ENCODE measurements at places on chromosomes 1 and 21. TPM values are rescaled to one million over a fixed set of nuclear protein-coding genes. Genes with fewer than 3 reads are reported as not detected.

WDR64 gene
- total RNA-seq = not detected

NTNG1 gene
- total RNA-seq = not detected

HES2 gene
- 0.19 TPM for total RNA-seq

FAM76A gene
- total RNA-seq = 13.8 TPM

NCAM2 gene
- not detected for total RNA-seq

CNR2 gene
- total RNA-seq = 0.02 TPM

GJA4 gene
- not detected for total RNA-seq

DNA sequence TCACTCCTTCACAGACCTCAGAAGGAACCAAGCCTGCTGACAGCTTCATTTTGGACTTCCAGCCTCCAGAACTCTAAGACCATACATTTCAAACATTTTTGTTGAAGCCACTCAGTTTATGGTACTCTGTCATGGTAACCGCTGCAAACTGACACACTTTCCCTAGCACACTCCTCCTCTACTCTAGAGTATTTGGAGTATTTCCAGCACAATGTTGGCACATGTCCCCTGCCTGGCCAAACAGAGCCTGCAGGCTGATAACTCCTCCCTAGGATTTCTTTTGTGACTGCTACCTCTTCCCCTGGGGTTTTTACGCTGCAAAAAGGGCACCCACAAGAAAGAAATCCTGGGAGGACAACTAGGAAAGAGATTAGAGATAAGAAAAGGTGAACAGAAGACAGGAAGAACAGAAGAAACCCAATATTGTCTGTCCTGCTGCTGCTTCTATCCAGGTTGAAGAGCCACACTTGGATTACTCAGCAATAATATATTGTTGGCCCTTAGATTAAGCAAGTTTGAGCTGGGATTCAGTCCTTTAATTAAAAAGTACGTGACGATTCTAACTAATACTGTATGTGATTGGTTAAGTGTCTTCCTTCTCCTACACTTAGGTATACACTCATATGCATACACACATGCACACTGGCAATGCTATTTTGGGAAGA lies 844.1 kb downstream of the LTN1 start:
- no peak overlapping the region for H3K27ac ChIP-seq
- H3K36me3 ChIP-seq = no peaks in the 10 kb centered on the region
- peak; percentile 24 for DNase-seq
- H3K27me3 ChIP-seq = no peaks in the 10 kb centered on the region

GRCh38 chr1:234842726-234843641 lies 233.0 kb upstream of the IRF2BP2 start:
- H3K27ac ChIP-seq = peak overlapping the region; percentile 94
- peak overlapping the region; percentile 74 for H3K4me3 ChIP-seq
- no peaks in the 10 kb centered on the region for H3K27me3 ChIP-seq
- H3K36me3 ChIP-seq = no peaks in the 10 kb centered on the region

- no peak for DNase-seq
- H3K27ac ChIP-seq = no peak overlapping the region
- H3K27me3 ChIP-seq = peaks cover 10% of the 10 kb centered on the region
- H3K4me1 ChIP-seq = no peaks in the 10 kb centered on the region
- H3K36me3 ChIP-seq = no peaks in the 10 kb centered on the region
- H3K4me3 ChIP-seq = no peak overlapping the region
Measured at GRCh38 chr1:192795916-192796618, 12.8 kb upstream of the RGS2 start.

GRCh38 chr1:88922214-88922613 lies 30.8 kb upstream of the GTF2B start:
- peaks cover 1% of the 10 kb centered on the region for H3K4me1 ChIP-seq
- H3K36me3 ChIP-seq = peaks cover 78% of the 10 kb centered on the region
- no peak for DNase-seq
- H3K27ac ChIP-seq = no peak overlapping the region

- no peak for DNase-seq
- H3K36me3 ChIP-seq = no peaks in the 10 kb centered on the region
- no peak overlapping the region for H3K27ac ChIP-seq
- H3K4me1 ChIP-seq = no peaks in the 10 kb centered on the region
- no peak overlapping the region for H3K4me3 ChIP-seq
Measured at GRCh38 chr1:81111818-81112217, 688.9 kb upstream of the ADGRL2 start.

DNA sequence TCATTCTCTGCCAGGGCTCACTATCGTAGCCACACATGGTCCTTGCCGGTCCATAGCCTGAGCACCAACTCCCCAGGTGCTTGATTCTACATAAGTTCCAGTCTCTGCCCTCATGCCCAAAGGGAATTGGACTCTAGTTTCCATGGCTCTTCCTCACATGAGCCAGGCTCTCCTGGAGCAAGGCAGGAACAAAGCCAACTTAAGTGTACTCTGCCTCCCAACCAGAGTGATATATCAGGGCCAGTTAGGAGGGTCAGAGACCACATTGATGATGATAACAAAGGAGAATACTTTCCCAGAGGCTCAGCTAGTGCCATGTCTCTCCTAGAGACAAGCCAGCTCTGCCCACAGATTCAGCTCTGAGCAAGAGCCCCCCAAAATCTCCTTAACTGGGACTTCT lies 70.9 kb downstream of the ERI3 start:
- H3K27me3 ChIP-seq = no peaks in the 10 kb centered on the region
- peaks cover 8% of the 10 kb centered on the region for H3K36me3 ChIP-seq
- DNase-seq = no peak

GRCh38 chr1:191255354-191256054 lies 777.8 kb upstream of the BRINP3 start:
- H3K4me1 ChIP-seq = no peaks in the 10 kb centered on the region
- H3K4me3 ChIP-seq = no peak overlapping the region
- H3K27me3 ChIP-seq = no peaks in the 10 kb centered on the region
- DNase-seq = no peak
- H3K36me3 ChIP-seq = no peaks in the 10 kb centered on the region
- H3K27ac ChIP-seq = no peak overlapping the region

DNA sequence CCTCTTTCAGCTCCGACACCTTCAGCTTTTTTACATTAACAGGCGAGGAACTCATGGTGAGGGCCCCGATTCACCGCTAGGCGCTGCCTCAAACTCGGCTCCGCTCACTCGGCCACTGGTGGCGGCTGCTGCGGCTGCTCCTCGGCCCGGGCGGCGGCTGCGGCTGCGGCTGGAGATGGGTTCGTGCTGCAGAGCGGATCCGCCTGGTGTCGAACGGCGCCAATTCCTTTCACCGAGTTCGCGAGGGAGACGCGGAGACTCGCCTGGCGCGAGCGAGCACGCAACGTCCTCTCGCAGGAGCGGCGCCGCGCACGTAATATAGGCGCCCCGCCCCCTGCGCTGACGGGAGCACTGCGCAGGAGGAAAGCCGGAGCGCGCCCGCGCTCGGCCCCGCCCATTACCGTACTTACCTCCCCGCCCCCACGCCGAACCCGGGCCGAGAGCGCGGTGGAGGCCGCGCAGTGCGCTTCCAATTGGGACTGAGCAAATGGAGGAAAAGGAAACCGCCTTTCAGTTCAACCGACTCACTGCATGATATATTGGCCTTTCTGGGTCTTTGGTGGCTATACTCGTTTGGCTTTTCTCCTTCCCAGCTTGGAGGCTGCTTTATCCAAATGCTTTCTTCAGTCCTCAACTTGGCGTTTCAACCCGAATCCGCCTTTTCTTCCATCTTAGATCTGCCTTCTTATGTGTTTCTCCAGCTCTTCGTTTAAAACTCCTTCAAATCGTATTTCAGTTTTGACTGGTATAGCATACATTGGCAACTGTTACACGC lies at the start of gene HNRNPU:
Gene HNRNPU, minus strand, starts transcription at position 291 of the 775 bp plus-strand sequence. Its CDS starts 236 bp downstream, at position 55.
- H3K4me1 ChIP-seq = peaks cover 34% of the 10 kb centered on the region
- H3K4me3 ChIP-seq = peak within 1 kb of the TSS; percentile 98
- no peaks in the 10 kb centered on the region for H3K27me3 ChIP-seq
- H3K27ac ChIP-seq = peak within 1 kb of the TSS; percentile 98
- peaks cover 39% of the 10 kb centered on the region for H3K36me3 ChIP-seq

DNA sequence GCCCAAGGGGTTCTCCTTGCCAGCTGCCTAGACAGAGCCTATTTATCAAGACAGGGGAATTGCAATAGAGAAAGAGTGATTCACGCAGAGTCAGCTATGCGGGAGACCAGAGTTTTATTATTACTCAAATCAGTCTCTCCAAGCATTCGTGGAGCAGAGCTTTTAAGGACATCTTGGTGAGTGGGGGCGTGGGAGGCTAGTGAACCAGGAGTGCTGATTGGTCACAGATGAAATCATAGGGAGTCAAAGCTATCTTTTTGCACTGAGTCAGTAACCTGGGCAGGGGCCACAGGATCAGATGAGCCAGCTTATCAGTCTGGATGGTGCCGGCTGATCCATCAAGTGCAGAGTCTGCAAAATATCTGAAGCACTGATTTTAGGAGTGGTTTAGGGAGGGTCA lies 64.8 kb upstream of the MRPS6 start:
- DNase-seq = no peak
- H3K27ac ChIP-seq = no peak overlapping the region
- H3K36me3 ChIP-seq = peaks cover 27% of the 10 kb centered on the region
- peaks cover 14% of the 10 kb centered on the region for H3K4me1 ChIP-seq
- H3K27me3 ChIP-seq = no peaks in the 10 kb centered on the region

GRCh38 chr1:241717975-241718374 lies 65.9 kb downstream of the WDR64 start:
- H3K27ac ChIP-seq = no peak overlapping the region
- peaks cover 4% of the 10 kb centered on the region for H3K4me1 ChIP-seq
- H3K36me3 ChIP-seq = no peaks in the 10 kb centered on the region
- H3K27me3 ChIP-seq = peaks cover 20% of the 10 kb centered on the region

DNA sequence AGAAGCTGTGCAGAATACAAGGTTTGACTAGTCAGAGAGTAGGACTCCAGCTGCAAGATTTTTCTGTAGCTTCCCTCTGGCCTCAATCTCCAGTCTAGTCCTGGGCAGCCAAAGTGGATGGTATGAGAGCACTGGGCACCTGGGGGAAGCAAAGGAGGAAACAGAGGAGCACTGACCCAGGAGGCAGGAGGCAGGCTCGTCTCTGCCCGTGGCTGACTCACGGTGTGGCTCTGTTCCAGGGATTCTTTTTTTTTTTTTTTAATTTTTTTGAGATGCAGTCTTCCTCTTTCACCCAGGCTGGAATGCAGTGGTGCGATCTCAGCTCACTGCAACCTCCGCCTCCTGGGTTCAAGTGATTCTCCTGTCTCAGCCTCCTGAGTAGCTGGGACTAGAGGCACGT lies 4.1 kb upstream of the NPPB start:
- no peak overlapping the region for H3K27ac ChIP-seq
- no peaks in the 10 kb centered on the region for H3K4me1 ChIP-seq
- DNase-seq = no peak
- H3K36me3 ChIP-seq = no peaks in the 10 kb centered on the region
- H3K27me3 ChIP-seq = peaks cover 35% of the 10 kb centered on the region
- no peak overlapping the region for H3K4me3 ChIP-seq

- H3K36me3 ChIP-seq = peaks cover 14% of the 10 kb centered on the region
- peaks cover 6% of the 10 kb centered on the region for H3K4me1 ChIP-seq
- no peak for DNase-seq
Measured at GRCh38 chr1:86868477-86868876, 45.4 kb downstream of the SELENOF start.

DNA sequence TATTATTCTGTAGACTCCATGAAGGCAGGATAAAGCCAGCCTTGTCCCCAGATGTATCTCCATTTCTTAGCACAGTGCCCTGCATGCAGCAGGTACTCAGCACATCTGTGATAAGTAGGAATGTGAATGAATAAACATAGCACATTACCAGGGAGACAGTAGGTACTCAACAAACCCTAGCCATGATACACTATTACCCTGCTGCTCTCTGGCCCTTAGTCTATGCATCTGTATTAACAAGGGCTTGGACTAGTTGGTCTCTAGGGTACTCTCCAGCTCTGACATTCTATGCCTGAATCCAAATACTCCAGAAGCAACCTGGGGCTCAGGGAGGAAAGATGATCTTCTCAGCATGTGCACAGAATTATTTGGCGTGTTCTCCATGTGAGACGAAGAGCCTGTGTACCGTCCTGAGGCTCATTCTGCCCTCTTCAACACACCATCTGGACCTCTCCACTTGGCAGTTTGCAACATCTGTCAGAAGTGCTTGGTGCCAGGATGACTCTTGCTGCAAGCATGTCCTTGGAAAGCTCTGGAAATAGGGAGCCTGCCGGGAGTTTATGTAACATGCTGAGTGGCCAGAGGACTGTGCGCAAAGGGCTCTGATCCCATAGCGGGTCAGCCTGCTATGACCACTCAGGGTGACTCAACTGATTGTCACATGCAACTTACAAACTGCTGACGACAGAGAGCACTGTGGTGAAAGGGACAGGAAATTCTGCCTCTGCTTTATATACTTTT lies 228.2 kb upstream of the USP24 start:
- H3K36me3 ChIP-seq = no peaks in the 10 kb centered on the region
- H3K4me1 ChIP-seq = peaks cover 2% of the 10 kb centered on the region
- H3K27me3 ChIP-seq = peaks cover 13% of the 10 kb centered on the region

DNA sequence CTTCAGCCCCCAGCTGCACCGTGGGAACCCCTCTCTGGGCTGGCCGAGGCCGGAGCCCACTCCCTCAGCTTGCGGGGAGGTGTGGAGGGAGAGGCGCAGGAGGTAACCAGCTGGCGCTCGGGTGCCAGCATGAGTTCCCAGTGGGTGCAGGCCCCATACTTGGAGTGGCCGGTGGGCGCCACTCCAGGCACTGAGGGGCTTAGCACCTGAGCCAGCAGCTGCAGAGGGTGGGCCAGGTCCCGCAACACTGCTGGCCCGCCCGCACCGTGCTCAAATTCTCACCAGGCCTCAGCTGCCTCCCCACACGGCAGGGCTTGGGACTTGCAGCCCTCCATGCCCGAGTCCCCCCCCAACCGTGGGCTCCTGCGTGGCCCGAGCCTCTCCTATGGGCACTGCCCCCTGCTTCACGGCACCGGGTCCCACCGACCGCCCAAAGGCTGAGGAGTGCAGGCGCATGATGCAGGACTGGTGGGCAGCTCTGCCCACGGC lies 47.2 kb downstream of the LRRC53 start:
- H3K27ac ChIP-seq = no peak overlapping the region
- DNase-seq = no peak
- no peaks in the 10 kb centered on the region for H3K4me1 ChIP-seq

- no peaks in the 10 kb centered on the region for H3K4me1 ChIP-seq
- no peaks in the 10 kb centered on the region for H3K27me3 ChIP-seq
- no peaks in the 10 kb centered on the region for H3K36me3 ChIP-seq
- DNase-seq = no peak
- no peak overlapping the region for H3K27ac ChIP-seq
- no peak overlapping the region for H3K4me3 ChIP-seq
Measured at GRCh38 chr1:19327301-19327700, 15.2 kb downstream of the SLC66A1 start.

DNA sequence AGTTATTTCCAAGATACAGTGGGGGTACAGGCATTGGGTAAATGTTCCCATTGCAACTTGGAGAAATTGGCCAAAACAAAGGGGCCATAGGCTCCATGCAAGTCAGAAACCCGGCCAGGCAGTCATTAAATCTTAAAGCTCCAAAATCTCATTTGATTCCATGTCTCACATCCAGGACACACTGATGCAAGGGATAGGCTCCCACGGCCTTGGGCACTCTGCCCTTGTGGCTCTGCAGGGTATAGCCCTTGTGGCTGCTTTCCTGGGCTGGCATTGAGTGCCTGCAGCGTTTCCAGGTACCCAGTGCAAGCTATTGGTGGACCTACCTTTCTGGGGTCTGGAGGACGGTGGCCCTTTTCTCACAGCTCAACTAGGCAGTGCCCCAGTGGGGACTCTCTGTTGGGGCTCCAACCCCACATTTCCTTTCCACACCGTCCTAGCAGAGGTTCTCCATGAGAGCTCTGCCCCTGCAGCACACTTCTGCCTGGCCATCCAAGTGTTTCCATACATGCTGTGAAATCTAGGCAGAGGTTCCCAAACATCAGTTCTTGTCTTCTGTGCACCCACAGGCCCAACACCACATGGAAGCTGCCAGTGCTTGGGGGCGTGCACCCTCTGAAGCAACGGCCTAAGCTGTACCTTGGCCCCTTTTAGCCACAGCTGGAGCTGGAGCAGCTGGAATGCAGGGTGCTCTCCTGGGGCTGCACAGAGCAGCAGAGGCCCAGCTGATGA lies 67.2 kb downstream of the HS2ST1 start:
- no peak overlapping the region for H3K4me3 ChIP-seq
- H3K27me3 ChIP-seq = no peaks in the 10 kb centered on the region
- no peak overlapping the region for H3K27ac ChIP-seq
- no peaks in the 10 kb centered on the region for H3K4me1 ChIP-seq
